Fibroblast of villous mesenchyme (primary cell): ENCODE measurements at places on chromosomes 6 and 20.
A peak's percentile ranks its signal among the peaks of the same experiment; 100 is the strongest.

DNA sequence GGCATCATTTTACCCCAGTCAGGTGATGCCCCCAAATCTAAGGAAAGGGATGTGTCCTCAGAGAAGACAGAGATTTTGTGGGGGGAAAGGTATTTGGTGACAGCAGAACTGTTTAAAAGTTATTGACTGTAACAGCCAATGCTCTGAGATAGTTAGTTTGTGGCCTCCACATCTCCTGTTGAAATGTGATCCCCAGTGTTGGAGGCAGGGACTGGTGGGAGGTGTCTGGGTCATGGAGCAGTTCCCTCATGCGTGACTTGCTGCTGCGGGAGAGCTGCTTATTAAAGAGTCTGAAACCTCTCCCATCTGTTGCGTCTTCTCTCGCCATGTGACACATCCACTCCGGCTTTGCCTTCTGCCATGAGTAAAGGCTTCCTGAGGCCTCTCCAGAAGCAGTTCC lies 282.8 kb upstream of the FOXQ1 start:
- DNase-seq, result no peak

DNA sequence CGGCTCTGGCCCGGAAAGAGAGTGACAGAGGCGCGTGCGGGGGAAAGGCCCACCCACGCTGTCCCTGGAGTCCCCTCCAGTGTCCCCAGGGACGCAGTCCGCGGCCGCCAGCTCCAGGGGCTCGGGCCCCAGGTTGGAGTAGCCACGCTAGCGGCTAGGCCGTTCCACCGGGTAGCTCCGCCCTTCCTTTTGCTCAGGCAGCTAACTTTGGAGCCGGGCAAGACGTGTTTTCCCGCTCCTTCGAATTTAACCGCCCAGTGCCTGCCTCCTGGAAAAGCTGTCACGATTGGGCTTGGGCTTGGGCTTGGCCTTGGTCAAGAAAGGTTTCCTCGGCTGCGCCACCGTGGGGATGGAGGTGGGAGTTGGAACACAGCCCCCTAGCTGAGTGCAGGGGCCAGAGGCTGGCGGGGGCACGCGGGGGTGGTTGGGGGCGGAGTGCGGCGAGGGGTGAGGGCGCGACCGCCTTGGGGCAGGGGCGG lies 4.7 kb downstream of the LINC00237 start:
- no peak for DNase-seq

DNA sequence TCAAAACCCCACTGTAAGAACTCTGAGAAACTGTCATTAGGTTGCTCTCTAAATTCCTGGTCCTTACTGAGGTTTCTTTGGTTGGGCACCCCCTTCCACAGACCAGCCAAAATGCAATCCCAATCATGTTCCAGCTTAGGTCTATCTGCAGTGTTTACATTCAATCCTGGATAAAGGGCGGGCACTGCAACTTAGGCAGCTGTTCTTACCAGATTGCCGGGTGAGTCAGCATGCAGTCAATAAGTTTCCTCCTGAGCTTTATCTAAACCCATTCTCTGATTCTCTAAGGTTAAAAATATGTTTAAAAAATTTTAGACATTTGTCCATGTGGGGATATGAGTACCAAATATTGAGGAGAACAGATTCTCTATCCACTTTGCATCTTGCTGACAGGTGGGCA lies 197.8 kb downstream of the HAO1 start:
- peak; percentile 85 for DNase-seq

- DNase-seq, result peak; percentile 71
These were observed 573 bp downstream of the SNX3 start for GRCh38 chr6:108260126-108260808.

DNA sequence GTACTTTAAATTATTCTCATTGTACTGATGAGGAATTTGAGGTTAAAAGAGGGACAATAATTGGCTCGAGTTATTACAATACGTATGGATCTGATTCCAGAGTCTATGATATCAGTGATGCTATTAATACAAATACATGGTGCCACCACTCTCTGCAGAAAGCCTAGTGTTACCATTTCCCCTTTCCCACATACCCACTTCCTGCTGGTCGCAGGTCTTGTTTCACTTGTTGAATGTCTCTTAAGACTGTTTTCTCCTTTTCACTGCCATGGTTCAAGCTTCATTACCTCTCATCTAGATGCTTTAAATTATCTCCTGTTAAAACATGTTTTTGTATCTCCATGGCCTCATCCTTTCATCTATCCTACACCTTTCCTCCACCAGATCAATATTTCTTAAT lies 62.0 kb downstream of the FHL5 start:
- no peak for DNase-seq

DNA sequence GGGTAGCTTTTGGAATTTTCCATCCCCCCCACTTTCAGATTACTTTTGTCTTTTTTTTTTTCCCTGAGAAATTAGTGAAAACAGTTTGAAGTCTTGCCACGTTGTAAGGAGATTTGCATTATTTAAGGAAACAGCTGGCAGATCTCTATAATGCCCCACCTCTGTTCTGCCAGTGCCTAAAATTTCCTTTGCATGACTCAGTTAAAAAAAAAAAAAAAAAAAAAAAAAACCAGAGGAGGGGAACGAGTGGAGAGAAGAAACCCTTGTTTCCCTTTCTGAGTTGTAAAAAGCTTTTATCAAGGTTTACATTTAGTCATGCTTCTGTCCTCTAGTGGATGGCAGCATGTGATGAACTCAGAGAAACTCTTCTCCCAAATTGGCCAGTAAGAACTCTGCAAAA lies 33.5 kb downstream of the CARMIL1 start:
- DNase-seq, result peak; percentile 91

GRCh38 chr6:35897036-35897435 lies 23.9 kb downstream of the SRPK1 start:
- no peak for DNase-seq

DNA sequence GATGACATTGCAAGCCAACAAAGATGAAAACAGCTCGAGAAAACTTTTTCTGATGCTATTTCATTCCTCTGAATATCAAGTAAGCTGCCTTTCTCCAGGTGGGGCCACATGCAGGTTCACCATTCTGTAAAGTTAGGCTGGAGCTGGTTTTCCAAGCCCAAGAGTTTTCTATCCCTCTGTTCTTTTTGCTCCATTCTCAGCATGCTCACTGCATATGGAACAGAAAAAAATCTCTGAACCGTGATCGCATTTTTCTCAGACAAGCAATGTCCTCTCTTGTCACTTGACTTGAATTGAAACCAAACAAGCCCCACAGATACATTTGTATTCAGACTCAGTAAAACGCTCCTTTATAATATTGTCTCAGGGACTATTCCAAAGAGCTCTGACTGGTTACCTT lies 451.6 kb downstream of the FRK start:
- DNase-seq, result no peak

DNA sequence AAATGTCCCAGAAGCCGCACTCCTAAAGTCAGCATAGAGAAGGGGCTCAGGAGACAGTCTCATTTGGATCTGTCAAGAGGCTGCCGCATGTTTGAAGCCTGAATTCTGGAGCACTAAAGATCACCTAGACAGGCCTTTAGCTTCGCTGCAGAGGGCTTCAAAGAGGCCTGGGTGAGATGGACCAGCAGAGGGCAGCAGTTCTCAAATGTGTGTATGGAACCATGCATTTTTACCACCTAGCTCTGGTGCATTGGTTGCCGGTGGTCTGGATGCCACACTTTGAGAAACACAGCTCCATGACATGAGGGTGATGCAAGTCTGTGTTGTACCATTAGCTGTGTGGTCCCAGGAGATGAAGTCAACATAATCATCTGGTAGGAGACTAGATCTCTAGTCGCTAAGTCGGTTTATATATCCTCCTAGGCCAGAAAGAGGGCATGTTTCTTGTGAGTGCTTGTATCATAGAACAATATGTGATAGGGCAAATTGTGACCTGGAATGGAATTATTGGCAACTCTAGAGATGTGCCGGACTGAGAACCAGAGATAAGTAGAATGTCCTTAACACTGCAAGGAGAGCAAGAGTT lies 64.8 kb downstream of the KIAA0319 start:
- DNase-seq, result peak; percentile 57

DNA sequence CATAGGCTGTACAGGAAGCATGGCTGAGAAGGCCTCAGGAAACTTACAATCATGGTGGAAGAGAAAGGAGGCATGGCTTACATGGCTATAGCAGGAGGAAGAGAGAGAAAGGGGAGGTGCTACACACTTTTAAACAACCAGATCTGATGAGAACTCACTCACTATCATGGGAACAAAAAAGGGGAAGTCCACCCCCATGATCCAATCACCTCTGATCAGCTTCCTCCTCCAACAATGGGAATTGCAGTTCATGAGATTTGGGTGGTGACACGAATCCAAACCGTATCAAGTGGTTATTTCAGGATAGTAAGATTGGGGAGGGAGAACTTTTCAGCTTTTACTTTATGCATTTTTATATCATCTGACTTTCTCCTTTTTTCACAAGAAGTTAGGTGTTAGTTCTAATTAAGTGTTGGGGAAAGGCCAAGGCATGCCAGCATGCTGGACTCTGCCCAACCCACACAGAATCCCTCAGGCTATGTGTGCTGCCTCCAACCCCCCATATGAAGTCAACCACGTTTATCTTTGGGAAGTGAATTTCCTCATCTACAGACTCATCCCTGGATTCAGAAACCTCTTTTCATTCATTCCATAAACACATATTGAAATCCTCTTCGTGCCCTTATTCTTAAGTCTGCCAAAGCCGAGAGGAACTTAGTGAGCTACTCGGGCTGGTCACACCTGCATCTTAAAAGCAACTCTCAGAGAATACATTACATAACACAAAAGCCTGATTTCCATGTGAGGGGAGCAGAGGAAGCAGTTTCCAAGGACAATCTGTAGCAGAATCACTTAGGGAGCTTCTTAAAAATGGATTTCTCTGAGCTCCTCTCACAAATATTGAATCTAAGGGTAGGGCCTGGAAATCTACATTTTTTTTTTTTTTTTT lies 16.7 kb upstream of the CLIC5 start:
- DNase-seq, result no peak

DNA sequence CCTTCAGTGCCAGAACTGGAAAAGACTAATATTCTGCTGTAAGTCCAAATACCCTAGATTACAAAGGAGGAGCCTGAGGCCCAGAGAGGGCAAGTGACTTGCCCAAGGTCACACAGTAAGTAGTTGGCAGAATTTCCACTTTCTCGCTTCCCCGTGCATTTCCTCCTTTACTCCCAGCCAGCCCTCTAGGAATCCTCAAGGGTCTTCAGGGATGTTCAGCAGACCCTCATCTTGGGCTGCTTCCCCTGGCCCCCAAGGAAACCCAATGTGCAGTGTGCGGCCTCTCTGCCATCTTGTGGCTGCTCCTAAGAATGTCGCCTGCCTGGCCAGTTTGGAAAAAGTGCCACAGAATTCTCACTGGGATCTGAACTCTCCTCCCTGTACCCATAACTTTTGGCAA lies 217.7 kb upstream of the LRFN2 start:
- no peak for DNase-seq

DNA sequence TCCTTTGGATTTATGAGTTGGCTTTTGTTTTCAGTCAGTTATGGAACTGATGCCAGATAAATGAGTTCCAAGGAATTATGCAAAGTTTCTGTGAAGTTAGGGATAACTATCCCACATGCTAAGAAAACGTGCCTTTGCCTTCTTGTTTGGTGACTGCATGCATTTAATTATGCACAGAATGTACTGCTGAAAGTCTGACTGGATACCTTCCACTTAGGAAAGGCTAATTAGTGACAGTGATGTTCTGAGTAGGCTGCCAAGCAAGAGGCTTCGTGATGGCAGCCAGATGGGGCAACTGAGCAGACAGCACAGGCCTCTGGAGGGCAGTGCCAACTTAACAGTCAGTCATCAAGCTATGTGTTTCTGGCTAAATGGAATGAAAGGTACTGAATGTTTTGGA lies 289.9 kb downstream of the CD109 start:
- peak; percentile 13 for DNase-seq

DNA sequence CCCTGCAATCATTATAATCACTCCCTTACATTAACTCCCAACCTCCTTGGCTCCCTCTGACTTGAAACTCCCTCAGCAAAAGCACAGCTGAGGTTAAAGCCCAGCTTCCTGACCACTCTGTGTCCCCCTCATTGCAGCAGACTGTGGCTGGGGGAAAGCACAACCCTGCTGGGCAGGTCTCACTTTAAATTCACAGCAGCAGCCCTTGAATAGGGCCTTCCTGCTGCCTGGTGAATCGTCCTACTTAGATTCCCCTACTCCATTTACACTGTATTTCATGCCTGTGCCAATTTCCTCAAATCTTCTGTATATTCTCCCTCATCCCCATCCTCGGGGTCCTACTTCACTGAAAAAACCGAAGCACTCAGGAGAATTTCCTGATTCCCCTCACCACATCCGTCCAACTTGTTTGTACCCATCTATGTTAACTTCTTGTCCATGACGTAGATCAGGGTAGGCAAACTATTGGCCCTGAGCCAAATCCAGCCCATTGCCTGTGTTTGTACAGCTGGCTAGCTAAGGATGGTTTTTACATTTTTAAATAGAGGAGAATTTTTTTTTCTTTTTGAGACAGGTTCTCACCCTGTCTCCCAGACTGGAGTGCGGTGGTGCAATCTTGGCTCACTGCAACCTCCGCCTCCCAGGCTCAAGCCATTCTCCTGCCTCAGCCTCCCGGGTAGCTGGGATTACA lies 31.5 kb upstream of the GCM1 start:
- no peak for DNase-seq

DNA sequence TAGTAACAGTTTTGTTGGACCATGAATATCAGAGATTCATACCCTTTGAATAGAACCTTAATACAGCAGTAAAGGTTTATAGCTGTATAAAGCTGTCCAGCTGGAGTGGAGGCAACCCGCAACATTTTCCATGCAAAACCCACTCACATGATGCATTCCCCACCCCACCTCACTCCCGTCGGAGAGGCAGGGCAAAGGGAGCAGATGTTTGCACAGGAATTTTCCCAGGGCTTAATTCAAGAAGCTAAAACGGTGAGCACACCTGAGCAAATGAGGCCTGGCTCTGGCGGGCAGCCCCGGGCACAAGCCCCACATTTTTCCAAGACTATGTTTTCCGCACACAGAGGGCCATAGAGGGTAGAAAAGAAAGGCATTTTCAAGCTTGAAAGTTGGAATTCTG lies 191.7 kb downstream of the FOXC1 start:
- no peak for DNase-seq

DNA sequence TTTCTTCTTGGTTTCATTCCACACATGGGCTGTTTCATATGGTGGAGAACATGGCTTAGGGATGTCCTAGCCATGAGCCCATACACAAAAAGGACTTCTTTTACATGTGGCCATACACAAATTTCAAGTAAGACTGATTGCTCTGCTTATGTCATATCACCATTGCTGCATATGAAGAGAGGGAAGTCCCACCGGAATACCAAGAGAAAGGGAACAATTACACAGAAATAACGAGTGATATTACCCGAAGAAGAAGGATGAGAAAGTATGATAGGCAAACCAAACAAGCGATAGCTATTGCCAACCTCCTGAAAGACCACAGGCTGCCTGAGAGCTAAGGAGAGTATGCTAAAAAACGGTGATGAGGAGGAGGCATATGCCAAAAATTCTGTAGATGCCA lies 70.5 kb upstream of the TNFRSF21 start:
- DNase-seq, result no peak

- DNase-seq, result no peak
These were observed 531.7 kb downstream of the LMBRD1 start for GRCh38 chr6:69265090-69265489.

DNA sequence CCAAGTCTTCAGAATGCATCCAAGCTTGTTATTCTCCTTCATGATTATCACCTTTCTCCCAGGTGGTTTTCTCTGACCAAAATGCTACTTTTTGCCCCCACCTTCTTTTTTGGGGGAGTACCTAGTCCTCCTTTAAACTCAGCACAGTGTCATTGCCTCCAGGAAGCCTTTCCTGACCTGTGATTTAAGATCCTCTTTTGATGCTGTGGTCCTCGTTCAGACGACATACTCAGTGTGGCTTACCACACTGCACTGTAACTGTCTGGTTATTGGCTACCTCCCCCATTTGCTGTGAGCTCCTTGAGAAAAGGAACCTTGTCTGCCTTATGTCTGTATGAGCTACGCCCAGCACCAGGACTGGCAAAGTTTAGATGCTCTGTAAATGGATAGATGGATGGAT lies 14.6 kb downstream of the SAYSD1 start:
- DNase-seq, result no peak
